ENCODE measurements at places on chromosomes 3 and 15.

- no peak for DNase-seq
Observed at GRCh38 chr3:27114684-27115083, 254.5 kb downstream of the NEK10 start.

DNA sequence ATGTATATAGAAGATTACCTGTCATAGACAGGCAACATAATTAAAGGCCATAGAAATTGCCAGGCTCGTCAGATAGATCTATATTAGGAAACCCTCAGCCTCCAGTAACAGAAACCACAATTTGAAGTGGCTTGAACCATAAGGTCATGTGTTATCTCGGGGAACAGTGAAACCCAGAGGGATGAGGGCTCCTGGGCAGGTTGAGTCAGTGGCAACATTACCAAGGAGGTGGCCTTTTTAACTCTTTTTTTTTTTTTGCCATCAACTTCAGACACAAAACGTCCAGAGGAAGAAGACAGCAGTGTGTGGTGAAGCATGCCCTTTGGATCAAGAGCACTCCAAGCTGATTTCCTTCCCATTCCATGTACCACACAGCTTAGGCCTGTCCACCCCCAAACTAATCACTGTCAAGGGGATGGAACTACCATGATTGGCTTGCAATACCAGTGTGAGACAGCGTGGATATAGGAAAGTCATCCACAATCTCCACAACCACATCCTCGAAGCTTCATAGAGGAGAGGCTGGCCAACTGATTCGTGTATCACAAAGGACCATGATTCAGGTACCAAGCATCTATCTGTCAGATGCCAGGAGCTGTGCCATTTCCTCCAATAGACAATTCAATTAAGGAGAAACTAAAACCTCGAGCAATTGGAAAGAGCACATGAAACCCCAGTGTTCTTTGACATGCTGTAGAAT lies 999 bp upstream of the KIF7 start:
- DNase-seq = no peak

- no peak for DNase-seq
Observed at GRCh38 chr15:31782951-31783350, 247.4 kb upstream of the CHRNA7 start.

DNA sequence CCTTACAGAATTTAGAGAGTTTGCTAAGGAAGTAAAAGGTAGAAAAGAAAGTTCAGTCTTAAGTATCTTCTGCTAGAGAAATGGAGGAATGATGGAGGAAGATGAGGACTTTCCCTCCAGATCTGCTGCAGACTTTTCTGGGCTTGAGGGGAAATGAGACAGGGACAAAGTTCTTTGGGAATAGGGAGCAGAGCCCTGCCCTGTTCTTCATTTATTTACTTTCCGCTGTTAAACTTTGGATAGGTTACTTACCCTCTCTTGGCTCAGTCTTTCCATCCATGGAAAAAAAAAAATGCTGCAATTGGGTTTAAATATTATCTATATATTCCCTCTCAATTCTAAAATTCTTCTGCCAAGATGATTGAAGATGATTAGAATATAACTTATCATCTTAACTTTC lies 202.9 kb downstream of the TBL1XR1 start:
- no peak for DNase-seq

DNA sequence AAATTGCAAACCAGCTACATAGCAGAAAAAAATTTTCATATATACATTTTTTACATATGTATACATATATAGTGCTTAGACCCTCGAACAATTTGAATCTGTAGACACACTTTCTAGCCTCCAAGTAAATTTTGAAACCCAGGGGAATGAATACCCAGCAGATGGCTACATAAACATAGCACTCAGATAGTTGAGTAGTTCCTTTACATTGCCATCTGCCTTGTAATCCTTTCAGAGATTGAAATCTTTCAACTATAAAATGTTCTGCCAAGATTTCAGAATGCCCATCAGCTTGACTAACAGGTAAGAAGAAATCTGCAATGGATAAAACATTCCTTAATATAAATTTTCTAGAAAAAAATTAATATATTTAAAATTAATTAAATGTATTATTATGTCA lies 1333.5 kb upstream of the CADM2 start:
- DNase-seq = no peak

DNA sequence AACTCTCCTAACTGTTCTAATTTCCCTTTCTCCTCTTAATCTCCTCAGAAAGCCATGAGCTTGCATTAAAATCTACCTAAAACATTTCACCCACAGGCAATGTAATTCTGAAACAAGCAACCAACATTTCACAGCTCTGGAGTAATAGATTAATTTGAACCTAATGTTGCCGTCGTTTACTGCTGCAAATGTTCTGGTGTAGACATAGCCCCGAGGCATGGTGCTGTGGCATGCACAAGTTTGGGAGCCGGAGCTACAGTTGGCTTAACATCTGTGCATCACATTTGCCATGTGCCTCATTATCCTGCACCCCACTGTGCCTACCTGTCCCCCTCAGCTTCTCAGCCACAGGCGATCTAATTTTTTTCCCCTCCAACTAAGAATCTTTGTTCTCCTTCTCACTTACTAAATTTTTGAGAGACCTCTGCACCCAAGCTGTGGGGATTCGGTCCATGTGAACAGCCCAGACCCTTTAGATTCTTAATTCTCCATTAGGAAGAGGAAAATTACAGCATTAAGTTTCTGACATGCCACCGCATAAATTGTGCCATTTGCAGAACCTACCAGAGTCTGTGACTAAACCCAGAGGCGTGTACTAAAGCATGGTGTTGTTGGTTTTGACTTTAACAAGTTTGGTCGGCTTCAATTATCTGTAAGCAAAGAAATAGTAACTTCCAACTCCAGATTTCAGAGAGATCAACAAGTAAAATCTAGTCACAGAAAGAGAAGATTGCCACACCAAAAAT lies 419.2 kb downstream of the MECOM start:
- DNase-seq = no peak

GRCh38 chr3:156460206-156460611 lies 94.7 kb downstream of the SSR3 start:
- DNase-seq = no peak

GRCh38 chr3:39637807-39638206 lies 170.3 kb downstream of the MOBP start:
- DNase-seq = no peak

DNA sequence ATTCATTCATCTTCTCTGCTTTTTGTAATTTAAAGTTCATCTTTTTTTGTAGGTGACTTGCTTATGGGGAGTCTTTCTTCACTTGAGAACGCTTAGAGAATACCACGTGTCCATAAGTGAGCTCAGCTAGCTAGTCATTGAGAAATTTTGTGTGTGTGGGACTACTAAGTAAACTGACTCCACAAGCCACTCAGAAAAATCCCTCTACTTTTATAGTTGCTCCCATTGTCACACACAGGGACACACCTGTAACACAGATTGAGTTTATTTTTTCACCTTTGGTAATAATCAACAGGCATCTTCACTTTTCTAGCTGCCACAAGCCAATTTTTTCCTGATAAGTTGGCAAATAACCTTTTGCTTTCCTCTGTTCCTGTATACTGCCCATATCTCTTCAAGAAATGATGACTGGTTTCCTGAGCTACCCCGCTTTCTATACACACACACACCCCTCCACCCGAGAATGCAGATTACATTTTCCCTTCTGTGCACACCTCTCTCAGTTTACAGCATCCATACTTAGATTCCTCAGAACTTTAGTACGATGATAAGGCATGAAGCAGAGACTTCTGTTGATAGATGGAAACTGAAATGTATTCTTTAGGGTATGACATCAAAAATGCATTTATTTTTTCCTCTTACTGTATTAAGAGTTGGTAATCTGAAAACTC lies 4.6 kb downstream of the TSC22D2 start:
- DNase-seq = no peak

- DNase-seq = no peak
Observed at GRCh38 chr3:129577925-129578786, 28.3 kb downstream of the PLXND1 start.

DNA sequence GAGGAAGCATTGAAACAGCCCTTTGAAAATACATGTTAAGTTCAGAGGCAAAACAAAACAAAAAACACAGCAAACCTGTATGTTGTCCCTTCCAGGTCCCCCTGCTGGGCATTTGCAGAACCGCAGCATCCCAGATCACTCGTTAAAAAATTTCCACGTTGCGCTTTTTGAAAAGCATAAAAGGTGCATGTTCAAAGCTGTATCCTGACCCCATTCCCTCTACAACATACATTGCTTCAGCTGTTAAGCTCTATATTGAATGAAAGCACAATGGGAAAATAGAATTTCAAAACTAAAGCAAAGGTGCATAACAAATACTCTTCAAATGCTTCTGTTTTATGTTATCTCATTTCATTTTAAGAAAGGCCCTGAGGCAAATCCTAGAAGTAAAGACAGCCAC lies 328.3 kb downstream of the THSD4 start:
- DNase-seq = peak; percentile 16

- no peak for DNase-seq
Observed at GRCh38 chr3:112500621-112501020, 1.3 kb upstream of the BTLA start.

DNA sequence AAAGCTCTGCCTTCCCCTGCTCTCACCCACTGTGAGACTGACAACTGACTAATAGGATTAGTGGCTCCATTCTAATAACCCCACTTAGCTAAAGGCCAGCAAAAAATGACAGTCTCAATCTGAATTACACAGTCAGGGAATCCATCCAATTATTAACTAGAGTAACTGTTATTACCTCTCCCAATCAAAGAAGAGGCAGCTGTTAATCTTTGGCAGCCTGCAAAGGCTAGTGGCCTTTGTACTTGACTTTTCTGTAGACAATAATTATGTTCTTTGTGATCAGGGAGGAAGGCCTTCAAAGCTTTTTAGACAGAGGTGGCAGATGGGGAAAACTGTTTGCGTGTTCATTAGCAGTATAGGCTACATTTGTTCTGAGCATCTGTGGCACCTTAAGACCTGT lies 177.7 kb downstream of the ISL2 start:
- no peak for DNase-seq

GRCh38 chr15:33720952-33721351 lies 247.3 kb upstream of the CHRM5 start:
- no peak for DNase-seq

- DNase-seq = peak; percentile 76
Observed at GRCh38 chr15:31327669-31328427, 1.2 kb downstream of the KLF13 start.

DNA sequence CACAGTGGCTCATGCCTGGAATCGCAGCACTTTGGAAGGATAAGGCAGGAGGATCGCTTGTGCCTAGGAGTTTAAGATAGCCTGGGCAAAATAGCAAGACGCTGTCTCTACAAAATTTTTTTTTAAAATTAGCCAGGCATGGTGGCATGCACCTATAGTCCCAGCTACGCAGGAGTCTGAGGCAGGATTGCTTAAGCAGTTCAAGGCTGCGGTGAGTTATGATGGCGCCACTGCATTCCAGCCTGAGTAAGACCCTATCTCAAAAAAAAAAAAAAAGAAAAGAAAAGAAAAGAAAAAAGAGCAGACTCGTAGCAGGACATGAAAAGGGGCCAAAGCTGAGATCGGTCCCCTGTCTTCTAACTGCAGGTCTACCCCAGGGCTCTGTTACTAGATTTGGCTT lies 18.9 kb downstream of the SRGAP3 start:
- DNase-seq = no peak

GRCh38 chr3:197354568-197355001 lies 56.2 kb upstream of the DLG1 start:
- no peak for DNase-seq

DNA sequence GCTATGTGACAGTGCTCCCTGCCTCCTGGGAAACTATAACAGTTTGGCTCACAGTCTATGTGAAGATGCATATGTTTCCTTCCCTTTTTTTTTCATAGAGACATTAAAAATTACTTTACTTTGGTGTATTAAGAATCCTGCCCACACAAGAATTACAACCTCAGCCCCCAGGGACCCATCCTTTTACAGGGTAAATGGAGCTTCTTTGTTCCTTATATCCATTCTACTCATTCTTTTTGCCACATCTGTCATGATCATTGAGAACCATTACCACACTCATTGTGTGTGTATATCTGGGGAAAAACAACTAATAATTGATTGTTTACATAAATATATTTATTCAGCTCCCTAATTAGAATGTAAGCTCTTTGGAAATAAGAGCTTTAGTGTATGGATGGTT lies 157.4 kb downstream of the SSR3 start:
- no peak for DNase-seq

- DNase-seq = no peak
Observed at GRCh38 chr15:77045985-77046384, 24.9 kb downstream of the TSPAN3 start.

DNA sequence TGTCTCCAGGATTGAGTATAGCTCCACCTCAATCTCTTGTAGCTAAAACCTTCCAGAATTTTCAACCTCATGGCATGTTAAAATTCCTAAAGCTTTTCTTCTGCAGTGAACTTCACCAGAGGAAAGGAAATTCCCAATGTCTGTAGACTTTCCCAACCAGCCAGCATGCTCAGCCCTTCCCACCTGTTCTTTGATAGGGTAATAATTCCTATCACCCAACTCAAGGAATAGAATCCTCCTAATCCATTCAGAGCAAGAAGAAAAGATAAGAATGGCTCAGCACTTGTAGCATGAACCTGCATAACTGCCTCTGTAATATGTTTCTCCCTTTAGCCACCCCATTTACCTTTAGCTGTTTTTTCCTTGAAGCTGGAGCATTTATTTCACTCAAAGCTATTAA lies 301.8 kb upstream of the GADL1 start:
- no peak for DNase-seq

DNA sequence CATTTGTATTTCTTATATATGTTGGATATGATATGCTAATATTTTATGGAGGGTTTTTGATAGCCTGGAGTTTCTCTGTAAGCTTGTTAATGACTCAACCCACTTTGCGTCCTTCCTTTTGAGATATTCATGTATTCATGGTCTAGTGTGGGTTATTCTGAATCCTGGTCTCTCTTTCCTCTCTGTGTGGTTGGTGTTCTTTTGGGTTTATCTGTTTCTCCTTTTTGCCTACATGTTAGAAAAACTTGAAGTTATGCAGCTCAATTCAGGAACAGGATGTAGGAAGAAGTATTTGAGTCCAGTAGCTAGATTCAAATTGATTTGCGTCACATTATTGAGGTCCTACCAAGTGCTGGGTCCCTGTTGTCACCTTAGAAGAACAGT lies 28.1 kb downstream of the CMTM7 start:
- DNase-seq = no peak

GRCh38 chr3:184314700-184315542 lies 515 bp downstream of the EIF4G1 start:
- DNase-seq = peak; percentile 70

DNA sequence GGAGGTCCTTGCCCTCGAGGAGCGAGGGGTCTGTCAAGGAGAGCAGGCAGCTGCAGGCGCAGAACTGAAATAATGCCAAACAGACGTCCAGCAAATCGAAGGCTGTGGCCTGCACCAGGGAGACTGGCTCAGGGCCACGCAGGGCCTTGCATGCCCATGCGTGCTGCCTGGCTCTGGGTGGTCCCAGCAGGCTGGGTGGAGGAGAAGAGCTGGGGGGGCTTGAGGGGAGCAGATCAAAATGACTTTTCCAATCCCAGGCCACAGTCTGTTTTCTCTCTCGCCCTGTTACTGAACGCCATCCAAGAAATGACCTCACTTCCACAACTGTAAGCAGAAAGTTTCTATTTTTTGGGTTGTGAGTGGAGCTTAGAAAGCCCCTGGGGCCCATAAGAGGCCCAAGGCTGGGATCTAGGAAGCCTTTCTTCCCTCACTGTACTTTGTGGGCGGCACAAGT lies 96.9 kb upstream of the RPL32 start:
- DNase-seq = no peak

- DNase-seq = no peak
Observed at GRCh38 chr3:154971341-154971740, 108.8 kb upstream of the MME start.

- DNase-seq = no peak
Observed at GRCh38 chr3:165343185-165343584, 147.0 kb upstream of the SLITRK3 start.

Data from T-helper 9 cell (primary cell).